Hepatocyte (in vitro differentiated cells): ENCODE measurements at places on chromosomes 3 and 15. TPM values are rescaled to one million over a fixed set of nuclear protein-coding genes. Genes with fewer than 3 reads are reported as not detected.

IL17RE gene
- total RNA-seq = 9.1 and 10.2 TPM in 2 replicates

SLC6A20 gene
- 9.6 and 11.5 TPM in 2 replicates for total RNA-seq

RHO gene
- not detected in 2 replicates for total RNA-seq

KLHL40 gene
- total RNA-seq = not detected in 2 replicates

ZNF619 gene
- 3.6 and 4.7 TPM in 2 replicates for total RNA-seq

SAMMSON gene
- total RNA-seq = 0.10 TPM in 1 of 2 replicates, not detected in the other
